GM18507 (cell line): ENCODE measurements at places on chromosomes 12 and 14.

DNA sequence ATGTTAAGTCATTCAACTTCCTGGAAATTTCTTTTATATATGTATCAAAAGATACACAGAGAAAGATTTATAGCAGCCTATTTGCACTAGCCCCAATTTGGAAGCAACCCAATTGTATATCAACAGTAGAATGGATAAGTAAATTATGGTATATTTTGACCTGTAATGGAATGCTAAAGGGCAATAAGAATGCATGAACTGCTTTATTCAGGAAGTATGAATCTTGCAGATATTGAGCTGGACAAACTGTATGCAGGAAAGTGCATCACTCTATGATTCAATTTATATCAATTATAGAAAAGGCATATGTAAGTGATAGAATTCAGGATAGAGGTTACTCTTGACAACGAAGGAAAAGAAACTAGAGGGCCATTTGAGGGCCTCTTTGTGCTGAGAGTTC lies 913.1 kb upstream of the FBXO33 start:
- DNase-seq, result no peak

DNA sequence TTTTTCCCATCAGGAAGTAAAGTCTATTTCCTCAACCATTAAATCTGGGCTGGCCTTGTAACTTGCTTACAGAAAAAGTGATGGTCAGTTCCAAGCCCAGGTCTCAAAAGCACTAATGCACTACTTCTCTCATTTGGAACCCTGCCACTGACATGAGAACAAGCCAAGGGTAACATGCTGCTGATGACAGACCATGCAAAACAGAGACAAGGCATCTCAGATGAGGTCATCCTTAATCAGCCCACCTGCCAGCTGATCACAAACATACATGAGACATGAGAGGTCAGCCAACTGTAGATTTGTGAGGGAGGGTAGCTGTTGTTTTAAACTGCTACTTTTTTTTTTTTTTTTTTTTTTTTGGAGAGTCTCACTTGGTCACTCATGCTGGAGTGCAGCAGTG lies 16.2 kb downstream of the TWF1 start:
- DNase-seq, result no peak

- DNase-seq, result no peak
Observed at GRCh38 chr12:24444634-24445033, 495.2 kb upstream of the SOX5 start.

DNA sequence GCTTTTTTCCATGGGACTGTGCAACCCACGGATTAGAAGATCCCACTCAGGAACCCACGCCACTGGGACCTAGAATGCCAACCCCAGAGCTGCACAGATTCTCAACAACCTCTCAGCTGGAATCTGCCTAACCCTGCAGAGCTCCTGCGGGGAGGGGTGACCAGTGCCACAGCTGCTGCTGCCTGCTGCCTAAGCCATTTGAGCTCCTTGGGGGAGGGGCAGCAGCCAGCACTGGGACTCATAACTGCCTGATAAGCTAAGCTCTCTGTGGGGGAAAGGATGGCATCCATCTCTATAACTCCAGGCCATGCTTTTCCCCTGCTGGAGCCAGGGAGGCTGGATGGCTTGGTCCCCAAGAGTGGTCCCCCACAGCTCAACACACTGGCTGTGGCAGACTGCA lies 182.8 kb downstream of the SLC5A8 start:
- no peak for DNase-seq

GRCh38 chr12:2963760-2964292 lies 4.6 kb downstream of the TEAD4 start:
- no peak for DNase-seq

GRCh38 chr12:131511803-131512561 lies 198.9 kb upstream of the SFSWAP start:
- no peak for DNase-seq

- DNase-seq, result no peak
Observed at GRCh38 chr12:47100160-47100559, 20.4 kb upstream of the AMIGO2 start.

- DNase-seq, result no peak
Observed at GRCh38 chr14:61337893-61338292, 16.5 kb downstream of the PRKCH start.
